GM06990 (cell line): ENCODE measurements at places on chromosomes 2 and 18.

DNA sequence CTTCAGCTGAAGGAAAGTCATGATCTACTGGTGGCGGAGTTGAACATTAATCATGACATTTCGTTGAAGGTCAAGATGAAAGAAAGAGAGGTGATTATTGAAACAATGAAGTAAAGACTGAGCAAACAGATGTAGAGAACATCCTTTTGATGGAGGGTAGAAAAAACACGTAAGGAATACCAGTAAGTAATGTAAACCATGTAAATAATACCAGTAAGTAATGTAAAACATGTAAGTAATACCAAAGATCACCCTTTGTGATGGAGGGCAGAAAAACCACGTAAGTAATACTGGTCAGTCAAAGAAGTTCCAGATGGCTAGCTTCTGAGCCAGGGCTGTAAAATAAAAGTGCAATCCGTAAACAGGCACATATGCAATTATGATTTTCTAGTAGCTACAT is 1387.7 kb downstream of the SUCLG1 start:
- no peak for DNase-seq

DNA sequence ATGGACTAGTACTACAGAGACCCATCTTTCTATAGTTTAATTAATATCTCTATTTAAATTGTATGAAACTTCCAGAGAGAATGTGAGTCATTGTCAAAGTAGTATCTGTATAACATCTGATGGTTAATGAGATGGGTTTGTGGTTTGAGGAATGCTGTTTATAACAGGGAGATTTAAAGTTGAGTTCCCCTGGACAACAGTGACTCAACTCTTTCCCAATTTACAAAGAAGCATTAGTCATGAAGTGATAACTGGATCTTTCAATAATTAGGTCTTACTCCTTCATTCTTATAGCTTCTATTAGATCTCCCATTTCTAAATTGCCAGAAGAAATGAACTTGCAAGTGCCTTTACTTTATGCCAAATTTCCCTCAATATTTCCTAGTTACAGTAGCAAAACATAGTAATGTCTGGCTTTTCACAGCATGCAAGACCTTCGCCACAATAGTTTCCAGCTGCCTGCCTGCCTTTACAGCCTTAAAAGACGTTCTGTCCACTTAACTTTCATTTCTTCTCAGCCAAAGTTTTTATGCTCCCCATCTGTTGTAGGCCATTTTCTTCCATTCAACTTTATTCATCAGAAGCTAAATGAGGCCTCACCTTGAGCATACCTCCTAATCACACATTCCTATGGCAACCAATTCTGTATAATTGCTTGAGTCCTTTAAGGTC is 47.7 kb upstream of the WDR75 start:
- no peak for DNase-seq

DNA sequence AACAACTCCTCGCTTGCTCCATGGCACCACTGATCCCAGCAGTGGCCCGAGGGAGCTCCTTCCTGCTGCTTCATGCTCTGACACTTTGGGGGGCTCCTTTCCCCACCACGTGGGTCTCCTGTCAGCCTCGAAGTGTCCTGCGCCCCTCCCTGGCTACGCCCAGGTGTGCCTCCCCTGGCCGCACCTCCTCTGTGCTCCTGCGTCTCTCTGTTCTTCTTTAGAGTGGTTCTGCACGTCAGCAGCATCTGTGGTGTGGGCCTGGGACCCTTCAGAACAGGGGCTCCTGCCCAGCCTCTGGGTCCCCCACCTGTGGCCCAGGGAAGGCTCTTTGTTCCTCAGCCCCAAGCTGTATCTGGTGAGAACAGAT is 26.7 kb upstream of the NTSR2 start:
- no peak for DNase-seq

- DNase-seq = no peak
Observed at GRCh38 chr2:181177376-181177775, 197.0 kb downstream of the UBE2E3 start.

GRCh38 chr18:58335821-58336220 is 291.8 kb downstream of the NEDD4L start:
- DNase-seq = no peak

DNA sequence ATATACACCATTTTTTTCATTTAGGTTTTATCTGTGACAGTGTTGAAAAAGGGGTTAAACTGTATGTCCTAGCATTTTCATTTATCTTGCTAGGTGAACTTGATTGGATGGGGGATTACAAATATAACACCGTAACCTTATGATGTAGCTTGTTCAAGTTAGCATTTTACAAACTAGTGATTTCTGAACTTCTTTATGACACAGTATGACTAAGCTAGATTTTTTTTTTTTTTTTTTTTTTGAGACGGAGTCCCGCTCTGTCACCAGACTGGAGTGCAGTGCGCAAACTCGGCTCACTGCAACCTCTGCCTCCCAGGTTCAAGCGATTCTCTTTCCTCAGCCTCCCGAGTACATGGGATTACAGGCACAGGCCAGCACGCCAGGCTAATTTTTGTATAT is 47.1 kb downstream of the KCMF1 start:
- no peak for DNase-seq

DNA sequence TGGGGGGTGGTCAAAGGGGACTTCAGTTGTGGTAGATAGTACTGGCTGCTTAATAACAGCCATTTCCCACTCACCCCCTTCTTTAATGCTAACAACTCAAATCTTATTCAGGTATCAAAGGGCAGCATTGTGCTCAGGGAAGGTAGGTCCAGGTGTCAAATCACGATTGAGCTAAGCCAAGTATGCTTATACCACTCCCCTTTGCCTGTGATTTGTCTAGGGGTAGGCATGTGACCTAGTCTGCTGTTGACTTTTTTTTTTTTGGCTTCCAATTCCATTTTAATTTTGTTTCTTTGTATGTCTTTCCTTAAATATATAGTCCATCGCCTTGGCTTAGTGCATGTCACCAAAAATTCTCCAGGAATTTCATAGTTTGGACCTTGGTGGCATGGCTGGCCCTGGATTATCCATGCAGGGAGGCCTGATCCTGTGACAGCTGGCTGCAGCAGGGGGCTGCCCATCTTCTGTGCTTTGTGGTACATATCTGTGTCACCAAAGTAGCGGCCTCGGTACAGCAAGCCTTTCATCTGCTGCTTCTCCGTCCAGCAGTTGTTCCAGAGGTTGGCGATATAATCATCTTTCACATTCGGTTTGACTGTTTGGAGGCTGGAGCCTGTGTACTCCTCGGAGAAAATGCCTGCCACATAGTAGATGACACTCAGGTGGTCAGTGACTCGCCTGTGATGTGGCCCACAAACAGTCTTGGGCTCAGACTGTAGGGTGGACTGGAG is 68.1 kb upstream of the SPRED2 start:
- DNase-seq = no peak

DNA sequence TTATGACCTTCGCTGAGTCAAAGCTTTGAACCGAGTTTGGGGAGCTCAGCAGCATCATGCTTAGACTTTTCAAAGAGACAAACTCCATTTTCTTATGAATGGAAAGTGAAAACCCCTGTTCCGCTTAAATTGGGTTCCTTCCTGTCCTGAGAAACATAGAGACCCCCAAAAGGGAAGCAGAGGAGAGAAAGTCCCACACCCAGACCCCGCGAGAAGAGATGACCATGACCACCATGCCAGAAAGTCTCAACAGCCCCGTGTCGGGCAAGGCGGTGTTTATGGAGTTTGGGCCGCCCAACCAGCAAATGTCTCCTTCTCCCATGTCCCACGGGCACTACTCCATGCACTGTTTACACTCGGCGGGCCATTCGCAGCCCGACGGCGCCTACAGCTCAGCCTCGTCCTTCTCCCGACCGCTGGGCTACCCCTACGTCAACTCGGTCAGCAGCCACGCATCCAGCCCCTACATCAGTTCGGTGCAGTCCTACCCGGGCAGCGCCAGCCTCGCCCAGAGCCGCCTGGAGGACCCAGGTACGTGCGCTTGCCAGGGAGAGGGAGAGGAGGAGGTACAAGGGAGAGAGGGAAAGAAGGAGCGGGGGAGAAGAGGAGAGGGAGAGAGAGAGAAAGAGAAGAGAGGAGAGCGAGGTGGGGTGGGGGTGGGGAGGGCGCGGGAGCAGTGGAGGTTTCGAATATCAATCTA is at the start of gene DLX1:
DLX1 (plus strand) TSS at position 48 of the 700 bp plus-strand sequence; CDS start at position 219, 171 bp downstream.
- DNase-seq = peak; percentile 57

GRCh38 chr2:221370076-221370856 is 201.8 kb downstream of the EPHA4 start:
- DNase-seq = no peak

GRCh38 chr2:171742760-171743159 is 55.5 kb downstream of the DYNC1I2 start:
- no peak for DNase-seq

DNA sequence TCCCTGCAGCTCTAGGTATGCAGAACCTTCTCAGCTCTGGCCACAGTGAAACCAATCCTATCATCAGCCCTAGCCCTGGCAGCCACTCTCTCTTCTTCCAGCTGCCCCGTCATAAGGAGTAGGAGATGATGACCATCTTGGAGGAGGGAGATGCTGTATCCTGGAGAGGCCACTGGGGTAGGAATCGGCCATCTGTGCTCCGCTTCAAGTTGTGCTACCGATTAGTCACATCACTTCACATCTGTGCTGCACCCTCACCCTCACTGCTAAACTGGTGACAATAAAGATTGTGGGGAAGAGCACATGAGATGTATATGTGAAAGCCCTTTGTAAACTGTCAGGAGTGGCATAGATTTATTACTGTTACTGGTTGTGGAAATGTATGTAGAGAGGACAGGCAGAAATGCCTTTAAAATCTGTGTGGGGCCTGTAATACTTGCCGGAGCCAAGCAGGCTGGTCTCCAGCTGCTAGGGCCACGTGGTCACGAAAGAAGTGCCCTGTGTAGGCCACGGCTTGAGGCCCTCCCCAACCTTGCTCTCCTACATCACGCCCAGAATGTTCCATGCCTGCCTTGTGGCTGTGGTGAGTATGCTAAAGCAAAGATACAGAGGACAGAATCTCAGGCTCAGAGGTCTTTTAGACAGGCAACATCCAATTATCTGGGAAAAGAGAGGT is 236.8 kb downstream of the CLIP4 start:
- DNase-seq = no peak

- no peak for DNase-seq
Observed at GRCh38 chr2:31987454-31988220, 23.2 kb downstream of the MEMO1 start.

GRCh38 chr2:127517465-127517864 is 8.8 kb downstream of the IWS1 start:
- DNase-seq = no peak

- DNase-seq = no peak
Observed at GRCh38 chr2:136250131-136250530, 132.2 kb upstream of the CXCR4 start.

GRCh38 chr2:103435010-103435409 is 673.2 kb downstream of the TMEM182 start:
- no peak for DNase-seq
